Hematopoietic multipotent progenitor cell (in vitro differentiated cells): ENCODE measurements at places on chromosomes 16 and 17.

GRCh38 chr17:64015447-64015846, 5.0 kb downstream of the ICAM2 start:
- DNase-seq, result no peak

- DNase-seq, result no peak
Measured at GRCh38 chr16:2511128-2511800, 2.5 kb upstream of the ATP6V0C start.

- peak; percentile 23 for DNase-seq
Measured at GRCh38 chr17:69609473-69610305, 195.2 kb downstream of the MAP2K6 start.

- DNase-seq, result no peak
Measured at GRCh38 chr16:57540906-57541753, 1.3 kb upstream of the ADGRG5 start.

DNA sequence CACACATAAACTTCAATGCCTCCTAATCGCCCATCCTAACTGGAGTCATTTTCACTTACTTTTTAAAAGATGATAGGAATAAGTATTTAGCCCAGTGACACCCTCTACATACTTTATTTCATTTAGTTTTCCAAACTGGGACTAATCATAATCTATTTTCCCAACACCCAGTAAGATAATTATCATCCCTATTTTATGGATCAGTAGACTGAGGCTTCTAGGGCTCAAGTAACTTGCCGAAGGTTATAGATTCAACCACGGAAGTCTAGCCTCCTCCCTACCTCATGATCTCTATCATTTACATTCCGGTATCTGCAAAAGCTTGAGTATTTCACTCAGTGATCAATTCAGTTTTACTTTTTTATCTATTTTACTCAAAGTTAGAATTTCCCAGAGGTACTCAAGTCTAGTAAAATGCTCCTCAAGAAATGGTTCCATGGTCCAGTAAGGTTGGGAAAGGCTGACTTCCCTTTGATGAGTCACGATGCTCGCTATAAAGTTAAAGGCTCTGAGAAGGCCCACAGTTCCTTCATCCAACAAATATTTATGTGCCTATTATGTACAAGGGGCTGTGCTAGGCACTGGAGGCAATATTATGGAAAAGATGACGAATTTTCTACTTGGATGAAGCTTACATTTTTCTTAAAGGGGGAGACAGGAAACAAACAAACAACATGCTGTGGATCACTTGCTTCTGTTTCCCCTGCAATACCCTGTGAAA, 75.1 kb downstream of the TOX3 start:
- DNase-seq, result no peak

DNA sequence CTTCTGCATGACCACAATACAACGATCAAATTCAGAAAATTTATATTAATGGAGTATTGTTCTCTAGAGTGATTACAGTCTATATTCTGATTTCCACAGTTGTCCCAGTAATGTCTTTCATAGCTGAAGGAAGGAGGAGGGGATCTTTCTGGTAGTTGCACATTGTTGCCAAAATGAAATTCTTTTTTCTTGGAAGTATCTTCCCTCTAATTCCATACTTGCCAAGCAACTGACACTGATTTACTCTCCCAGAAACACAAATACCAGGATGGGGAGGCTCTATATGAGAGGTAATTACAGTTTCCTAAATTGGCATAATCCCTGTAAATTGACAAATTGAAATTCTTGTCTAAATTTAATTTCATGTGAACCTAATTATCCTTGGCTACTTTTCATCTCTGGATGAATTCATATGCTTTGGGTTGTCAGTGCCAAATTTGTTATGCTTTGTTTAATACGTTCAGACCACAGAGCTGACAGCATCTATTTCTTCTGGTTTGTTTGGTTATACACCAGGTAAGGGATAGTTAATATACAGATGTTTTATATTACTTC, 30.0 kb downstream of the NOL11 start:
- no peak for DNase-seq

DNA sequence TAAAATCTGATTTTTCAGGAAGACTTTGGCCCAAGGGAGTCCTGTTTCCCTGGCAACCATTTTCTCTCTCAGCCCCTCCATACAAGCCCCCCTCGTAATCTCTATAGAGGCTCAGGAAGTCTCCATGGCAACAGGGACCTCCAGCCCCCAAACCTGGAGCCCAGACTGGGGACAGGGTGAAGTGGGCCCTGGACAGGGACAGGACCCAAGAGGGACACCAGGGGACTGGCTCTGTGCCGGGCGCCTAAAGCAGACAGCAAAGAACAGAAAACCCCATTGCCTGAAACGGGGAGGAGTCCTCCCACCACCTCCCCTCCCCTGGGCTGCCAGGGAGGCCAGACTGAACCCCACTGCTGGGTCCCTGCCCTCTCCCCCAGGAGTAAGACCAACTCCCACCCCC, 40.6 kb downstream of the CPNE2 start:
- DNase-seq, result no peak

- no peak for DNase-seq
Measured at GRCh38 chr16:67395458-67396158, 2.3 kb upstream of the TPPP3 start.

GRCh38 chr16:27470567-27471431, 68.8 kb downstream of the IL21R start:
- no peak for DNase-seq

GRCh38 chr16:23557779-23558702, 514 bp downstream of the UBFD1 start:
- no peak for DNase-seq

DNA sequence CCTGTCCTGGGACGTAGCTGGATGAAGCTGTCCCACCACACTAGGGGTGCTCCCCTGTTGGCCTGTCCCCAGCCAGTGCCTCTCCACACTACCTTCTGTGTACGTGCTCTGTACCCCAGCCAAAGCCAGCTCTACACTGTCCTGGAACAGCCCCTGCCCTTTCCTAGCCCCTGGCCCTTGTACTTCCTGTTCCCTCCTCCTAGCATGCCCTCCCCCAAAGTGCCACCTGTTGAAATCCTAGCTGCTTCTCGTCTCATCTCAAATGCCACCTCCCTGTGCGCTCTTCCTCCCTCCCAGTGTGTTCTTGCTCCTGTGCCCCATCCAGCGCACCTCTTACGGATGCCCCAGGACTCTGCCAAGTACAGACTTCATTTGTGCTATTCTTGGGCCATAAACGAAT, 33.5 kb downstream of the IRX3 start:
- DNase-seq, result no peak

DNA sequence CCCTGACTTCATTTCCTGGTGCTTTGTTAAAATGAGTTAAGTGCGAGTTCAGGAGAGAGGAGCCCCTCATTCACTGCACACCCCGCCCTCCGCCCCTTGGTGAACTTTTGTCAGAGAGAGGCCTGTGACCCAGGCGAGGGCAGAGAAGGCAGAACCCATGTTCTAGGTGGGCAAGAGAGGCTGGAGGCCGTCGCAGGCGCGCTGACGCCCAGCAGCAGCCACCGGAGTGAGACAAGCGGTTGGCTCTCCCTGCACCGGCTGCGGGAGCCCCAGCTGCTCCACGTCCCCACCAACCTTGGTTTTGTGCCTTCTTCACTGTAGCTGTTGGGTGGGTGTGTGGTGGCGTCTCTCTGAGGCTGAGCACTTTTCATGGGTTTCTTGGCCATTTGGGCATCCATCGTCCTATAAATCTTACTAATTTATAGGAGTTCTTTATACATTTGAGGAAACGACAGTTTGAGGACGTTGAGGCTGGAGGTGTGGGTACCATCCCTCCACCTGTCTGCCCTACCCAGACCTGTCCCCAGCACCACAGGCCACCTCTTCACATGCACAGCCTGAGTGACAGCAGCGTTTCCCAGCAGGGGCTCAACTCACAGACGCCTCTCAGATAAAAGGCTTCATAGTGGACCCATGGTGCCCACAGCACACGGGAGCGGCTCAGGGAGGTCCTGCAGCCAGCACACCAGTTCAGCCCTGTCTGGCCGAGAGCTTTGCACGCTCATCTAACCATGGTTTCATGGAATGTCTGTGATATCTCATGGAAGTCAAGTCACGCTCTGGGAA, 45.2 kb upstream of the CBFA2T3 start:
- no peak for DNase-seq

DNA sequence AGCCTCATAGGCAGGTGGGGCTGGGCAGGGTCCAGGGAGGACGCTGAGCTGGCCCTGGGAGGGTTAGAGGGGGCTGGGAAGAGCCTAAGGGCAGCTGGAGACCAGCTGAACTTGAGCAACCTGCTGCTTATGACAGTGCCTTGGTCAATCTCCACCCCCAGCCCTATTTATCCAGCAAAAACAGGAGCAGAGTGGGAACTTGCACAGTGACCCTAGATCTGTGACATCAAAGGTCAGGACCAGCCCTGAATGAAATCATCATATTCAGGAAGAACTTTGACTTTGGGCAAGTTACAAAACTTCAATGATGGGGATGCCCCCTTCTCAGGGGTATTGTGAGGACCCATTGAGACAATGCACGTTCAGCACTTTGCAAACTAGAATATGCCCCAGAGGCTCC, 9.4 kb downstream of the CD300LF start:
- no peak for DNase-seq

DNA sequence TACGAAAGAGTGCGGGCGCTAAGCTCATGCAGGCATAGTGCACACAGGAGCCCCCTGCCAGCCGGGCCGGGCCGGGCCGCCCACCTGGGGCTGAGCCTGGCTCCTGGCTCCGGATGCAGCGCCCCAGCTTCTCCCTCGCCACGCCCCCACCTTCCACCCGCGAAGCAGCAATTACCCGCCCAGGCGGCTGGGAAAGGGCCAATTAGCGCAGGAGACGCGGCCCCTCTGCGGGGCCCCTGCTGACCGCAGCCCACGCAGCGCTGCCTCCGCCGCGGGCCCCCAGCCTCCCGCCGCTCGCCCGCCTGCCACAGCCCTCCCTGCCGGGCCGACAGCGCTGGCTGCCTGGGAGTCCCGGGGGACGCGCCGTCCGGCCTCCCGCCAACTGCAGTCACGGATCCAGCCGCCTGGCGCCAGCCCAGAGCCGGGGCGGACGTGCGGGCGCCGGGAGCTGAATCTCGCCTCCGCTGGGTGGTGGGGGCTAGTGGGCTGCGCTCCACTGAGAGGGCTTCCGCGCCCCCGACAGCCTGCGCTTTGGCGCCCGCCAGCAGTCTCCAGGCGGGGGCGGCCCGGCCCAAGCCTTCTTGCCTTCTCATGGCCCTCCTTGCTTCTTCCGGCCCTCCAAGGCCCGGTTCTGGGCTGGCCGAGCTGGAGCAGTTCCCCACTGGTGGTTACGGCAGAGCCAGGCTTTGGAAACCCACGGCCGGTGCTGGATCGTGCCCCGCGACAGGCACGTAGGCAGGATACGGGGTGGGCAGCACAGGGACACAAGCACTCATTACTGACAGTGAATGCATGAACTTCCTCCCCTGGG, 14.9 kb upstream of the CBFB start:
- peak; percentile 64 for DNase-seq

GRCh38 chr17:49101054-49101534, 31.5 kb upstream of the B4GALNT2 start:
- no peak for DNase-seq

DNA sequence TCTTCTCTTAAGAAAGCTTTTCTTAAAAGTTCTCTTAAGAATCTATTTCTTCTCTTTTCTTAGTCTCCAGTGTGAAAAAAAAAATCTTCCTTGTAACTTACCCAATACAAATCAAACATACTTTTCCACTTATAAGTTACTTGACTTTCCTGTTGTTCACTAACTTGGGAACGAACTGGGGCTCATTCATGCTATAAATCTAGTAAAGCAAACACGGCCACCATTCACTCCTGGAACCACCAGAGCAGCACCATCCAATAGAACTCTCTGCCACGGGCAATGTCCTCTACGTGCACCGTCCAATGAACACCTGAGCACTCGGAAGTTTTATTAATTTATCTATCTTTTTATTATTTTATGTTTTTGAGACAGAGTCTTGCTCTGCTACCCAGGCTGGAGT, 20.8 kb downstream of the SRP68 start:
- DNase-seq, result no peak

DNA sequence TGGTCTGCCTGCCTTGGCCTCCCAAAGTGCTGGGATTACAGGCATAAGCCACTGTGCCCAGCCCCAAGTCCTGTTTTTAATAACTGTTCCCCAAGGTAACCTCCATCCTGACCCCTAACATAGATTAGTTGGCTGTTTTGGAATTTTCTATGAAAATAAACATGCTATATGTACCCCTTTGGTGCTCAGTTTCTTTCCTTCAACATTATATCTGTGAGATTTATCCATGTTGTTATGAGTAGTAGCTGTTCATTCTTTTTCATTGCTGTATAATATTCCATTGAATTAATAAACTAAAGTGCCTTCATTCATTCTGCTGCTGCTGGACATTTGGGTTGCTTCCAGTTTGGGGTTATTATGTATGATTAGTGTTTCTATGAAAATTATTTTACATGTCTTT, 26.3 kb upstream of the FMNL1 start:
- no peak for DNase-seq

DNA sequence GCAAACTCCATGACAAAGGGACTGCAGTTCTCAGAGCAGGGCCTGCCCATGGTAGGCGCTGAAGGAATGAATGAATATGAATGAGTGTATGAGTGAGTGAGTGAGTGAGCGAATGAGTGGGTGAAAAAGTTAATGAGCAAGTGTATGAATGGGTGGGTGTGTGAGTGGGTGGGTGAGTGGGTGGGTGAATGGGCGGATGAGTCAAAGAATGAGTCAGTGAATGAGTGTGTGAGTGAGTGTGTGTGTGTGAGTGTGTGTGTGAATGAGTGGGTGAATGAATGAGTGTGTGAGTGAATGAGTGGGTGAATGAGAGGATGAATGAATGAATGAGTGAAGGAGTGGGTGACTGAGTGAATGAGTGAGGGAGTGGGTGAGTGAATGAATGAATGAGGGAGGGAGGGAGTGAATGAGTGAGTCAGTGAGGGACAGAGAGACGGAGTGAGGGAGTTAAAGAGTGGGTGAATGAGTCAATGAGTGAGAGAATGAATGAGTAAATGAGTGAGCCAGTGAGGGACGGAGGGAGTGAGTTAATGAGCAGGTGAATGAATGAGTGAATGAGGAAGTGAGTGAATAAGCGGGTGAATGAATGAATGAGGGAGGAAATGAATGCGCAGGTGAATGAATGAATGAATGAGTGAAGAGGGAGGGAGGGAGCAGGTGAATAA, 11.1 kb upstream of the CHMP6 start:
- DNase-seq, result no peak

DNA sequence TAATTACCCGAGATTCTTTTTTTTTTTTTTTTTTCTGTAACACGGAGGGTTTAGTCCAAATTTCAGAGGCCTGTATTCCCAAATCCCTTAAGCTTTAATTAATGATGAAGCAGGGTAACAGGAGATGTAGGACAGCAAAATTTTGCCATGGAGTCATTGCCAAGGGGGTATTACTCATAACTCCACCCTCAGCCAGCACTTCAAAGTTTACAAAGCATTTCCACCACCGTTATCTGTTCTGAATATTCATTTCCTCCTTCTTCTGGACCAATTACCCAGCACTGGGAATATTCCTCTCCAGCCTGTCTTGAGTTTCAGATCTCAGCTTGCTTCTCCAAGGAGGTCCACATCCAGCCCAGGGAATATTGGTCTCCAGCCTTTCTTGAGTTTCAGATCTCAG, 747.5 kb upstream of the EEF2KMT start:
- no peak for DNase-seq

GRCh38 chr17:48427598-48427997, 2.4 kb downstream of the SKAP1 start:
- no peak for DNase-seq
